ENCODE measurements at places on chromosomes 6 and 20.

GRCh38 chr6:55557146-55557545 lies 21.8 kb downstream of the HMGCLL1 start:
- DNase-seq = no peak

- no peak for DNase-seq
Observed at GRCh38 chr20:49987868-49988690, 5.3 kb downstream of the SNAI1 start.

DNA sequence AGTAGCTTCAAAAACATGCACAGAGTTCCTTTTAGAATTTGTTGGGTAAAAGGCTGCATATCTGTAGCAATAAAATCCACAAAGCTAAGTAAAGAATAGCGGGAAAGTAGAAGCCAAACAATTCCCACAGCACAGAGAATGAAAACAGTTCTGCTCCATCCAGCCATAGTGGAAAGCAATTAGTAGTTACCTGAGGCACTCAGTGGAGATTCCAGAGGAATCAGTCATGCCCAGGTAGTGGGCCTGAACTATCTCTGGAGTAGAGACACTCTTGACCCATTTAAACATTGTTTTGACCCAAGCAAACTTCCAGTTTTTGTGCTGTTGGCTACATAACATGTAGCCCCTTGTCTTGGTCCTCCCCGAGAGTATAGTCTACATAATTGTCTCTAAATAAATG lies 559.5 kb upstream of the PTCHD4 start:
- no peak for DNase-seq

GRCh38 chr20:19875376-19876221 lies 117.5 kb downstream of the RIN2 start:
- DNase-seq = no peak

DNA sequence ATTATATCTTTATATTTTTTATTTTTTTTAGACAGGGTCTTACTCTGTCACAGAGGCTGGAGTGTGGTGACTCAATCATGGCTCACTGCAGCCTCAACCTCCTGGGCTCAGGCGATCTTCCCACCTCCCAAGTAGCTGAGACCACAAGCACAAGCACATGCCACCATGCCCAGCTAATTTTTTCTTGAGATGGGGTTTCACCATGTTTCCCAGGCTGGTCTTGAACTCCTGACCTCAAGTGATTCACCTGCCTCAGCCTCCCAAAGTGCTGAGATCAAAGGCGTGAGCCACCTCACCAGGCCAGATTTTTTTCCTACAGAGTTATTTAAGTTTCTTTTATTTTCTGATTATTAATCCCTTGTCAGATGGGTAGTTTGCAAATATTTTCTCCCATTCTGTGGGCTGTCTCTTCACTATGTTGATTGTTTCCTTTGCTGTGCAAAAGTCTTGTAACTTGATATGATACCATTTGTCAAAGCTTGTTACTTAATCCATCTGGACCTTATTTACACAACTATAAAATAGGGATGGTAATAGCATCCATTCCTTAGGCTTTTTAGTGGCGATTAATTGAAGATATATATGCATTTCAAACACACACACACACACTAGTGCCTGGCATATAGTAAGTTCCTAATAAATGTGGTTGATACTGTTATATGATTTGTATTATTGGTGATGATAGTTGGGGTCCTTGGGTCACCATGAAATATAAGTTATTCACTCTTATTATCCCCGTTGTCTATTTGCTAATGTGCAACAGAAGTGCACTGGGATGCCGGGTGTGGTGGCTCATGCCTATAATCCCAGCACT lies 187.1 kb downstream of the BCAS1 start:
- DNase-seq = no peak

GRCh38 chr6:70601014-70601413 lies 34.3 kb downstream of the SDHAF4 start:
- DNase-seq = no peak

- no peak for DNase-seq
Observed at GRCh38 chr6:15472621-15473020, 190.2 kb downstream of the DTNBP1 start.

GRCh38 chr6:56902641-56903464 lies 52.1 kb upstream of the BEND6 start:
- DNase-seq = peak; percentile 9

DNA sequence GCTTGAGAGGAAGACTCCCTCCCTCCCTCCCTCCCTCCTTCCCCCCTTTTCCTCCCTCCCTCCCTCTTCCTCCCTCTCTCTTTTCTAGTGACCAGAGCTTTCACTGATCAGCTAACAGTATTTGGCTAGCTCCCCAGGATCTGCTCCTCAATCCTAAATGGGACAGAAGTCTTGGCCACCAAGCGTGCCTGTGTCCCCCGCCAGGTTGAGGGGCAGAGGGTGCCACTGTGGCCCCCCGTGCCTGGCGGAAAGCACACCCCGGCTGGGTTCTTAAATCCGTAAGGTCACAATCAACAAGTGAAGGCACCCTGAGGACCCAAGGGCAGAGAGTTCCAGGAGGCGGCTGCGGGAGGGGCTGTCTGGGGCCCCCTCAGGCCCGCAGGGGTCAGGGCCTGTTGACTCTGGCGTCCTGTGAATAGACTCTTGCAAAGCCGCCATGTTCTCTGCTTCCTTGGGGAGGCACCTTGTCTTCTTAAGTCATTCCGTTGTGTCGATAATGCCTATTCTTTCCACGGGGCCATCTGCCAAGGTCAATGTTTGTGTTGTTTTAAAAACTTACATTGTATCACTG lies 38.9 kb upstream of the STX16 start:
- DNase-seq = no peak

GRCh38 chr20:20562507-20562906 lies 149.9 kb downstream of the RALGAPA2 start:
- DNase-seq = no peak

- DNase-seq = no peak
Observed at GRCh38 chr6:117687021-117687648, 11.9 kb downstream of the NUS1 start.

GRCh38 chr6:165245287-165245686 lies 64.1 kb downstream of the C6orf118 start:
- DNase-seq = no peak

DNA sequence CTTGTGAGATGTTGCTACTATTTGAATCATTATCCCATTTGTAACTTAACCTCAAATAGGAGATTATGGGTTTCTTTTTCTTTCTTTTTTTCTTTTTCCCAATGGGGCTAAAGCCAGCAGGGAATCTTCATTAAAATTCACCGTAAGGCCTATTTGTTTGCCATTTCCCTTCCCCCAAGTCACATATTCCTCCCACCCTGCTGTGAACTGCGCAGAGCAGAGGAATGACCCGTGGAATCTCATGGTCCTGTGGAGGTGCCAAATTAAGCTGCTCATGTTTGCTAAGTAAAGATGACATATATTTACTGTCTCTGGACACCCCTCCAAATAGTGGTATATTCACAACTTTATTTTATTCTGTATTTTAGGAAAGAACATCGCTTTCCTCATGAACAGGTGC lies 699.3 kb downstream of the RNF144B start:
- DNase-seq = no peak

- DNase-seq = no peak
Observed at GRCh38 chr20:25242231-25242630, 5.7 kb upstream of the PYGB start.

DNA sequence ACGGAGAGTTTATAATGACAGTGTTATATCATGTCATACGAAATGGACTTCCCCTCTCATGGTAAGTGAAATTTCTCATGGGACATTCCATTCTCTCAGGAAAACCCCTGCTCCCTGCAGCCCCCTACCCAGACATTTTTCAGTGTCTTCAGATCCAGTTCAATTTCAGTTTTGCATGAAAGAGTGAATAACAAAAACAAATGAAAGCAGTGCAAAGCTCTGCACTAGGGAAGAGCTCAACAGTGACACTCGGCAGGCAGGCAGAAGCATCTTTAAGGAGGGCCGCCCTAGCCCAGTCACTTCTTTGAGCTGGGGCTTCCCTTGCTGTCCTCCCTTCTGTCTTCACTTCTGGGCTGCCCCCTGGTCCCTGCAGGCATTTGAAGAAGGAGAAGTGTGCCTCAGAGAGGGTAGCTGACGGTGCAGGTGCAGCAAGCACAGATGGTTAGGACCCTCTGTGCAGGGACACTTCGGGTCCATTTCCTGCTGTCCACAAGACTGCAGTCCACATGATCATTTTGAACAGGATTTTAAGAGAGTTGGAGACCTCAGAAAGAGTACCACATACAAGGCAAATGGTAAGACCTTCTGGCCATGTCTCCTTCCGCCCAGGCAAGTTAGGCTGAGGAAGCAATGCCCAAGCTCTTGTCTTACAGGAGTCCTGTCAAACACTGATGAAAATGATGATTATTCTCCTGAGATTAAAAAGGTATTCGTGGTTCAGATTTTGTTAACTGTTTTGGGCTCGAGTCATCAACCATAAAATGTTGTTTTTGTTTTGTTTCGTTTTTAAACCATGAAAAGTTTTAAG lies 5.4 kb upstream of the DUSP22 start:
- DNase-seq = no peak

GRCh38 chr20:9884666-9885065 lies 45.8 kb upstream of the PAK5 start:
- no peak for DNase-seq

GRCh38 chr6:42013134-42013516 lies 37.2 kb upstream of the TAF8 start:
- DNase-seq = no peak

DNA sequence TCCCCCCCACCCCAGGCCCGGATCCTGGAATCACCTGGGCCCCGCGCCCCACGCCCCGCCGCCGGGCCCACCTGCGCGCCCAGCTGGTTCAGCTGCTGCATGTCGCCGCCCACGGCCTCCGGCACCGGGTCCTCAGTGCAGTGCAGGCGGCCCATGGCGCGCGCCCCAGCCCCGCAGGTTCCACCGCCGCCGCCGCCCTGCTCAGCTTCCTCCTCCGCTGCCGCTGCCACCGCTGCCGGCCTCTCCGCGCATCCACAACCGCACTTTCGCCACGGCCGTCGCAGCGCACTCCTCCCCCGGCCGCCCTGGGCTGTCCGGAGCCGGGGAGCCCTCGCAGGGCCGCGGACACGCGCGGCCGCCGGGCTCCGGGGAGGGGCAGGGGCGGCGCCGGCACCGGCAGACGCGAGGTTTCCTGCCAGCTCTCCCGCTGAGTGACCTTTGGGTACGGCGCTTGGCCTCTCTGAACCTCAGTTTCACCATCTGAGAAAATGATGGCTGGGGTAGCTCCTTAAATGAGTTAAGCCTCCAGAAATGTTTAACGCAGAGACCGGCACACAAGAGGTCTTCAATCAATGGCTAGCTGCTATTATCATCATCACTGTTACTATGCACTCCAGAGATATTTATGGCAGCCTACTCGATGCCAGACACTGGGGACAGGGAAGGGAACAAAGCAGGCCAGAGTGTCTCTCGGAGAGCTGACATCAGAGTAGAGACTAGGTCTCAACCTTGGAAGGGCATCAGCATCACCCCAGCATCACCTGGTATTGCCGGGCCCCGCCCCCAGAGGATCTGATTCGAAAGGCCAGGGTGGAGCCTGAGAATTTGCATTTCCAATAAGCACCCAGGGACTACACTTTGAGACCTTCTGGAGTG lies at the start of gene COMMD7:
Gene COMMD7, minus strand, starts transcription at position 231 of the 876 bp plus-strand sequence. Its CDS starts 76 bp downstream, at position 155.
- DNase-seq = no peak

GRCh38 chr6:69578361-69578890 lies 218.4 kb downstream of the LMBRD1 start:
- DNase-seq = no peak

DNA sequence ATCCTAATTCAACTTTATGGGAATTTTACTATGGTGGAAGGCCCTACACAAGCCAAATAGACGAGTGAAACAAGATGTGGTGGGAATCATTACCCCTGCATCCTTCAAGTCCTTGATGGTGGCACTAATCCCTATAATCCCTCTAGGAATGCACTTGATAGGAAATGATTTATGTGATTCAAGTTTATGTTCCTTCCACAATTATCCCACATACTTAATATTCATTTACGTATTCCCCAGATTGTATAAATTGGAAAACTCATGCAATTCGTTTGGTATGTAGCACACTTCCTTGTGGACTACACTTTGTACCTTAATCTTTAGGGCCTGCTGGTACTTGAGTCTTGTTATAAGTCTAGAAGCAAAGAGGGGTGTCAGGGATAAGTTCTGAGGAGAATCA lies 40.8 kb downstream of the PKIB start:
- DNase-seq = no peak

DNA sequence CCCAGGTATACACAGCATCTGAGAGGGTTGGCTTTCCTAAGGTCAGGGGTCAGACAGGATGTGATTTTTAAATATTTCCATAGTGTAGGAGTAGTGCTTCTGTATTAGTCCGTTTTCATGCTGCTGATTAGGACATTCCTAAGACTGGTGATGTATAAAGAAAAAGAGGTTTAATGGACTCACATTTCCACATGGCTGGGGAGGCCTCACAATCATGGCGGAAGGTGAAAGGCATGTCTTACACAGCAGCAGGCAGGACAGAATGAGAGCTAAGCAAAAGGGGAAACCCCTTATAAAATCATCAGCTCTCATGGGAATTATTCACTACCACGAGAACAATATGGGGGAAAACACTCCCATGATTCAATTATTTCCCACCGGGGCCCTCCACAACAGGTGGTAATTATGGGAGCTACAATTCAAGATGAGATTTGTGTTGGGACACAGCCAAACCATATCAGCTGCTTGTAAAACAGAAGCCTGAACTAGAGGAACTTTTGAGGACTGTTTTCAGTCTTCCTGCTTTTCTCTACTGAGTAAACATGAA lies 91.0 kb upstream of the MEI4 start:
- no peak for DNase-seq

GRCh38 chr6:105179244-105180065 lies at the start of gene POPDC3:
TSS of gene POPDC3 (minus strand) at chr6:105180014. CDS start at chr6:105161909, 18,105 bp downstream.
- DNase-seq = no peak

GRCh38 chr20:20759132-20759531 lies 46.7 kb upstream of the RALGAPA2 start:
- DNase-seq = no peak

- no peak for DNase-seq
Observed at GRCh38 chr20:20199361-20200160, 147.2 kb downstream of the CFAP61 start.

DNA sequence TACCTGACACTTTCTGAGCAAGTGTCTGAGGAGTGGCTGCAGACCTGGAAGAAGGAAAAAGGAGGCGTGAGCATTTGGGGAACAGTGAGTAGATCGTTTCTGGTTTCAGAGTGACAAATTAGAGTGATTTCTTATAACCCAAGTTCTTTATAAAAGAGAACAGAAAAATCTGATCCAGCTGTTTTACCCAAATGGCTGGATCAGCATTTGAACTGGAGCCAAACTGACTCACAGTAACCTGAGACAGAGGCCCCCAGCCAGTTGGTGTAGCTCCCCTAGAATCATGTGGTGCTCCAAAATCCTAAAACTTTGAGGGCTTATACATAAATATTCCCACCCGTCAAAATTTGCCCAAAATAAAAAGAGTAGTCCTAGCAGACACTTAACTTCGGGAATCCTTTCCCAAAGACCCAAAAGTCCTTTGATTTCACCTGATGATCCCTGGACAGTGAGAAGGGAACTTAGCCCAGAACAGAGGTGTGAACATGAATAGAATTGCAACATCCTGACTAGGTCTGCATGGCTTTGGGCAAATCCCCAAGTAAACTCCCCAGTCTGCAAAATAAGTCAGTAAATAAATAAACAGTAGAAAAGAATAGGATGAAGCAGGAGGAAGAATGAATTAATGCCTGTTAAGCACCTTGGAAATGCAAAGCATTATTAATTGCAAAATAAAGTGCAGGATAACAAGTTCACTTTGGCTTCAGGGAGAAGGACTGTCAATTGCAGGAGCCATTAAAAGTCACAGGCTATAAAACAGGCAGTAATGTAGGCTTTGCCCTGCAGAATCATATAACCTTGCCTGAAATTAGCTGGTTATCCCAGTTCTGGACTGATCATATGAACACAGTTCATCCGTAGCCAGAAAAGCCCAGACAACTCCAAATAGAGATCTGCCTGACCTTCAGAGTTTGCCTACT lies 262.0 kb upstream of the JARID2 start:
- no peak for DNase-seq

- no peak for DNase-seq
Observed at GRCh38 chr20:46012921-46013320, 4.2 kb downstream of the MMP9 start.
